Central memory CD4-positive, alpha-beta T cell (primary cell): ENCODE measurements at places on chromosomes 13 and 19.

DNA sequence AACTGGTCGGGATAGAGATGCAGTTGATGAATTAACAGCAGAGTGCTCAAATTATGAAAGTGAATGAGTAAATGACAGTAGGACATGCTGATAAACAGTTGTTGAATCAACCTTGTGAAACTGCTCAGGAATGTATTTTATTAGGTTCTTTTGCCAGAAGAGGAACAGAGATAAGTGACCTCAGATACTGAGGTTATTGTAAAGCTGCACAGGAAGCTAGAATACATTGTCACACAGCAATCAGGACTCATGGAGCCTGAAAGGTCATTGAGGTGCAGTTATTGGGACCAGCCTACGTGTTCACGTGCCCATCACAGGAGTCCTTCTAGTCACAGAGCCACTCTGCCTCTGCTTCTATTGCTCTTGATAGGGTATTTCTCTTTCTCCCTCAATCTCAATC is 47.5 kb upstream of the MED4 start:
- DNase-seq: no peak

- no peak for DNase-seq
Measured at GRCh38 chr13:95924389-95924994, 128.7 kb downstream of the UGGT2 start.

DNA sequence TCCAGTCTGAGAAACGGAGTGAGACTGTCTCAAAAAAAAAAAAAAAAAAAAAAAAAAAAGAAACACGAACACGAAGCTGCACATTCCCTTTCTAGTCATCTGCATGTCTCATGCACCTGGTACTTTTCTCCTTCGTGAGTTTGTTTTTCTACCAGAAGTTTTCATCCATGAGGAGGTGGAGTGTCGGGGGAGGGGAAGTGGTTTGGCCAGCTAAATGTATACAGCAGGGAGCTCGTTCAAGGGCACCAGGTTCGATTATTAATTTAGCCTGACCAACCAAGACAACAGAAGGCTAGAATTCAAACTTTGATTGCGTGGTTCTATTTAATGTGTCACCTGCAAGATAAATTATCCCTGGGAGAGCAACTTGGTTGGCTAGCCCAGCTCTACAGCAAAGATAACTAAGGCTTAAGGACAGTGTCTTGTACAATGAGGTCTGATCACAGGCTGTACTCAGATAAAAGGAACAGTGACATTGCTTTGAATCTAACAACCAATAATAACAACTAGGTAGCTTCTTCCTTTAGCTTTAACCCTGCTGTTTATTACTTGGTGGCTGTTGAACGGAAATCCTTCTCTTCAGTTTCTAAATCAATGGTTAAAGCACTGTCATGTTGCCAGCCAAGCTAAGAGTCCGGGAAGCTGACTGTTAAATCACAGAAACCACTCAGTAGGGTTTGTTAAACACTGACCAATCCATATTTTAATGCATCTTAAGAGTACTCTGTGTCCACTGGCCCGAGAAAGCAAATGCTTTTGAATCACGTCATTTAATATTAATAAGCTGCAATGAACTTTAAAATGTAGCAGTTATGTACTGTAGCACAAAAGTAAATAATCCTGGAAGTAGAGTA is 98.4 kb upstream of the STARD13 start:
- DNase-seq: no peak

DNA sequence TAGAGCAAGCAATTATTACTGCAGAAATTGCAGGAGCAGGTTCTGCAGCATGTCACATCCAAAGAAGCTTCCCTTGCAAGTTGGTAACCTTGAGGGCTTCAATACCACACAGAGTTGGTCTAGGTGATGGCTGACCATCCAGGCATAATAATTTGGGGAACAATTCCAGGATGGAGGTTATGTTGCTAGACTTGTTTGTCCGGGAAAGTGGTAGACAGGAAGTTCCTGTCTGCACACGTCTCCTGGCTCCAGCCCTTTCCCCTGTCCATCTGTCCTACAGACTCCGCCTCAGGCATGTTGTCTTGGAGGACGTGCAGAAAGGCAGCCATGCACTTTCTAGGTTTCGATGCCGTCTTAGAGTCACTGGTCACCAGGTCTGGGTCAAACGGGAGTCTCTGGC is 26.0 kb downstream of the DPRX start:
- DNase-seq: no peak

DNA sequence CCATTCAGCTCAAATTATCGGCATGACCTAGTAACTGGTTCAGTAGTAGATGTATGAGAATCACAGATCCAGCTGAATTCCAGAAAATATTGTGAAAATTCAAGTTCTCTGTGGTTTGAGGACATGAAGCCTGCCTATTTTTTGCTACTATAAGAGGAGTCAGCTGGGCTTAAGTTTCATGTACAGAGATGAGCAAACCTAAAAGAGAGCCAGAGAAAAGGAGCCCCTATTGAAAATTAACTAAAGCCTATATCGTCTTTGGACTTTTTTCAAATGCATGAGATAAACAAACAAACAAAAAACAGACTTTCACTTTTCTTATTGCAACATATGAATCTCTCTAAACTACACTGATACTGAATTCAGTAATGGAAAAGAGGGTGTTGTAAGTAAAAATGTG is 106.8 kb upstream of the SPRY2 start:
- DNase-seq: no peak

DNA sequence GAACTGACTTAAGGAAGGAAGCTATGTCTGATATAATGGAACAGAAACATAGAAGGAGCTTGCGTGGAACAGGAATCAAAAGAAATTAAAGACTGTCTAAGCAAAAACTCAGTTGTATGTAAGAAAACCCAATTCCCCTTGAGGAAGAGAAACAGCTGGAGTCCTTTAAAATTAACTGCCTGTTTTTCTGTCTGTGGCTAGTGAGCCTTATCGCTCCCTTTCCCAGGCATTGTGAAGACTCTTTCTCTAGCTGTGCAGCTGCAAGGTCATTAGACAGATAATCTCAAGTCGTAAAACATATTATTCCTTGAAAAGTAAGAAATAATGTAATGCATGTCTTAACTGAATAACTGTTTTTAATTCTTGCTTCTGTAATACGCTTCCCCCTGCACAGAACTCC is 39.7 kb upstream of the IGSF23 start:
- no peak for DNase-seq

GRCh38 chr13:76797361-76797760 is 88.8 kb downstream of the KCTD12 start:
- DNase-seq: no peak

DNA sequence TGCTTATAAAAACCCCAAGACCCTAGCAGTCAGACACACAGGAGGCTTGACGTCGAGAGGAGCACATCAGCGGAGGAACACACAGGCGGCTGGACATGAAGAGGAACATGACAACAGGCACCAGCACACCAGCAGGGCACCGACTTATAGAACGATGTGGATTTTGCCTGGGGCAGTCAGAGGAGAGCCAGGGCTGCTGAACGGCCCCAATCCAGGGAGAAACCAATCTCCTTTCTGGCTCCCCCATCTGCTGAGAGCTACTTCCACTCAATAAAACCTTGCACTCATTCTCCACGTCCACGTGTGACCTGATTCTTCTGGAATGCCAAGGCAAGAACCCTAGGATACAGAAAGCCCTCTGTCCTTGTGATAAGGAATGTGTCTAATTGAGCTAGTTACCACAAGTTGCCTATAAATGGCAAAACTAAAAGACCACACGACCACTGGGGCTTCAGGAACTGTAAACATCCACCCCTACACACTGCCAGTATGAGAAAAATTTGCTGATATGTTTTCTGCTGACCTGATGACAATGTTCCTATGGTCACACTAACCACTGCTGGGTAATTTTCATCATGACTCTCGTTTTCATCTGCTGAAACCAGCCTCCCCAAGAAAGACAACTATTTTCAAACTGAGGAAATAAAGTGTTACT is 35.8 kb upstream of the CEACAM21 start:
- DNase-seq: no peak

DNA sequence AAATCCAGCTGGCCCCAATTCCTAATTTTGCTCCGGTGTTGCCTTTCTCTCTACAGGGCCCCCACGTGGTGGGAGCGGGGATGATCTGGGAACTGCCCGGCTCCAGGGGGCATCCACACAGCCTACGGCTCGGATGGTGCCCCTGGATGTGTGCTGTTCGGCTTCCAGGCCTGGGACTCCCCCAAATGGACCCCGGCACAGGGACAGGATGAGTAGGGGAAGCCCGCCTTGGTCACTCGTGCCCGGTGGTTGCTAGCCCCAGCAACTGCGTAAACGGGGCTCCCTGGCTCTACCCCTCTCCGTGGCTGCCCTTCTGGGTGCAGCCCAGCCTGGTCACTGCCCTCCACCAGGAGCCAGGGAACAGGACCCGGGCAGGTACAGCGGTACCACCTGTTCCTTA is 111.5 kb downstream of the TEX26 start:
- DNase-seq: no peak

- DNase-seq: peak; percentile 88
Measured at GRCh38 chr19:53868892-53869804, 1.5 kb downstream of the MYADM start.

GRCh38 chr13:101486708-101487437 is 34.4 kb downstream of the ITGBL1 start:
- DNase-seq: no peak

DNA sequence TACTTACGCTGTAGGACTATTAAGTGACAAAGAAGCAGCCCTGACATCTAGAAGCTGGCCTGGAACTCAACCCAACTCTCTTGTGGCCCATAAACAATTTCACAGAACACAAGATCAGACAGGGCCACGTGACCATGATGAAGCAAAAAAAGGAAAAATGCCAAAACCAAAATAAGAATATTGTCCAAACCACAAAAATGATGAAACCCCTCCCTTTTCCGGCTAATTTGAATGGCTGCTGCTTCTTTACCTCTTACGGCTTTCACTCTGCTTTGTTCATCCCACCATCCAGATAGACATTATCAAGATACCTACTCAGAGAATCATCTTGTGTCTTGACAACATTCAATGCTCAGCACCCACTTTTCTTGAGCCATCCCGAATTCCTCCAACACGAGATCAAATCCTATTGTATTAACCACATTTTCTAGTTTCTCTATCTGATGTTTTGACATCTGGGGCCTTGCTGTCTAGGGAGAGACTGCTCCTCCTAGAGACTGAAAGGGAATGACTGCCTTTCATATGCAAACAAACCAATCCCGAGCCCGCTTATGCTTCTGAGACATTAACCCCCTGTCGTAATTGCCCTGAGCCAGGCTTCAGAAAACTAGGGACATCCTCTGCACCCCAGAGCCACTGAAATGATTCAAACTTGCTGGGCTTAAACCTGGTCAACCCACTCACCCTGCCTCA is 186.3 kb downstream of the TDRD3 start:
- DNase-seq: no peak

GRCh38 chr13:63901630-63902029 is 2486.0 kb upstream of the PCDH20 start:
- DNase-seq: no peak

DNA sequence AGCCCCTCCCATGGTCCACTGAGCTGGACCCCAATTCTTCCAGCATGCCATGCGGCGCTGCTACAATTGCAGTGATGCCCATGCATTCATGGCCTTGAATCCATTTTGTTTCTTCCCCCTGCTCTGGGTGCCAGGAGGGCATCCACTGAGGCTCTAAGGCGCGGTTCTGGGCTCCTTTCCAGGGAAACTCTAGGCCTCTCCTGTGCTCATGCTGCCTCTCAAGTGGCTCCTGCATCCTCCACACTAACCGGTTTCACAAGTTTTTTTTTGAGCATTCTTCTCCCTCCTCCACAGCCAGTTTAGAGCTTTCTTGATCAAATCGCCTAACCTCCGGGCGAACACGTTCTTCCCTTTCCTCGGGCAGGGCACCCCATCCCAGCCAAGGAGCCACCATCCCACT is 69.1 kb upstream of the FLT1 start:
- DNase-seq: no peak
